ENCODE measurements at places on chromosomes 16 and 17.

- no peak for DNase-seq
Observed at GRCh38 chr17:39429600-39429999, 21.5 kb downstream of the MED1 start.

GRCh38 chr16:55711959-55712876 is 56.4 kb downstream of the SLC6A2 start:
- DNase-seq, result peak; percentile 59

GRCh38 chr16:4743226-4743878 is 9.0 kb downstream of the DNAAF8 start:
- no peak for DNase-seq

- DNase-seq, result no peak
Observed at GRCh38 chr16:24509536-24509935, 29.8 kb upstream of the RBBP6 start.

DNA sequence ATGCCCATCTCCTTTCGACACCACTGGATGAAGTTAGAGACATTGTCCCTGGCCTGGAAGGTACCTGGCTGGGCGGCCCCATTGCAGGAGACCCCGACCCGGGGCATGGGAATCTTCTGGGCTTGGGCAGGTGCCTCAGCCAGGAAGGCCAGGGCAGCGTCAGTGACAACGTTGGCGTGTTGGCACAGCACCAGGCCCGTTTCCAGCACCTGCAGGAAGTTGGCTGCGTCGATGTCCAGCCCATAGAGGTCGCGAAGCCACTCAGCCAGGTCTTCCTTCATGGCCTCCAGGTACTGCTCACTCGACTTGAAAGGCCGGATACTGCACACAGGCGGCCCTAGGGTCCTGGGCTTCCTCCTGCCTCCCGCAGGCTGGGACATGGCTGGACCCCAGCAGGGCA is 568 bp downstream of the GAS2L2 start:
- DNase-seq, result no peak

DNA sequence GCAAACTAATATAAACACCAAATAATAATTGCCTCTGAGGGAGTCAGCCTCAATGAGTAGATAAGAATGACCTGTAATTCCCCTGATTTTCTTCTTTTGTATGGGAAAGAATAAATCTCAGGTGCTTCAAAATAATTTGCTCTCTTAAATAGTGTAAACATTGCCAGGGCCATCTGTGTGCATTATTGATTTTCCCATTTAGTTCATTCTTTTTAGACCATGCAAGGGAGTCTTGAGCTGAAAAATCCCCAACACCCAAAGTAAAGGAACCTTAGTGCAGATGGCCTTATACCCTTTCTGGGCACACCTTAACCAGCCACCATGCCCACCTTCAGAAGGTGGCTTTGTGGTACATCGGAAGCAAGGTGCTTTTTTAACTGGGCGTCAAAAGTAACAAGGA is 267.2 kb downstream of the TMEM114 start:
- DNase-seq, result no peak

DNA sequence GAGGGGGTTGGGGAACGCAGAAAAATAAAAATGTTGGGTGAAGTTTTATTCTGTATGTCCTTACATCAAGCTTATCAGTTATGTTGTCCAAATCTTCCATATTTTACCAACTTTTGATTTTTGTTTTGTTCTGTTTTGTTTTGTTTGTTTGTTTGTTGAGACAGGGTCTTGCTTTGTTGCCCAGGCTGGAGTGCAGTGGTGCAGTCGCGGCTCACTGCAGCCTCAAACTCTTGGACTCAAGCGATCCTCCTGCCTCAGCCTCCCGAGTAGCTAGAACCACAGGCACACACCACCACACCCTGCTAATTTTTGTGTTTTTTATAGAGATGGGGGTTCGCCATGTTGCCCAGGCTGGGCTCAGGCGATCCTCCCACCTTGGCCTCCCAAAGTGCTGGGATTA is 20.8 kb downstream of the ZNRF1 start:
- DNase-seq, result no peak

- no peak for DNase-seq
Observed at GRCh38 chr16:87459027-87459426, 33.8 kb downstream of the ZCCHC14 start.

GRCh38 chr17:42530952-42531454 is 5.0 kb upstream of the NAGLU start:
- DNase-seq, result no peak

GRCh38 chr16:23640615-23640930 is 537 bp downstream of the PALB2 start:
- no peak for DNase-seq

DNA sequence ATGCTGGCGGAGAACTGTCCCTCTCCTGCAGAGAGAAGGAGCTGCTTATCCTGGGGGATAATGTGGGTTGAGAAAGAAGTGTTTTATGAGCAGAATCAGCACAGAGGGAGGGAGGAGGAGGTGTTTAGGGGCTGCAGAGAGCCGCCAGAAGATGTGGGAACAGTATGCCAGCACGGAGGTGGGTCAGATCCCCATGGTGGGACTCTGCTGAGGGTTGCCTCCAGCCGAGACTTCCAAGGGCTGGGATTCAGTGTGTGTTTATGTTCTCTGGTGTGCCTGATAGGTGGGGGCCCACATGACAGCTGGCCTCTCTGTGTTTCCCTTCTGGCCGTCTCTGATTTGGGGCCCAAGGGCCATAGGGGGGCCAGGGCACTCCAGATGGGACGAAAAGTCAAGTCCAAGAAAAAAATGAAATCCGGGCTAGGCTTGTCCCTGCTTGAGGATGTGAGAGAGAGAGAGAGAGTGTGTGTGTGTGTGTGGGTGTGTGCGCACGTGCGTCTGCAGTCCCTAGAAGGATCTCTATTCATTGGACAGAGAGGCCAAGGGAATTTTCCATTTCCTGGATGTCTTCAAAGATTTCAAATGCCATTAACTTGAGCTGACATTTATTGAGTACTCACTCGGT is 21.6 kb downstream of the PRKCB start:
- DNase-seq, result peak; percentile 89

DNA sequence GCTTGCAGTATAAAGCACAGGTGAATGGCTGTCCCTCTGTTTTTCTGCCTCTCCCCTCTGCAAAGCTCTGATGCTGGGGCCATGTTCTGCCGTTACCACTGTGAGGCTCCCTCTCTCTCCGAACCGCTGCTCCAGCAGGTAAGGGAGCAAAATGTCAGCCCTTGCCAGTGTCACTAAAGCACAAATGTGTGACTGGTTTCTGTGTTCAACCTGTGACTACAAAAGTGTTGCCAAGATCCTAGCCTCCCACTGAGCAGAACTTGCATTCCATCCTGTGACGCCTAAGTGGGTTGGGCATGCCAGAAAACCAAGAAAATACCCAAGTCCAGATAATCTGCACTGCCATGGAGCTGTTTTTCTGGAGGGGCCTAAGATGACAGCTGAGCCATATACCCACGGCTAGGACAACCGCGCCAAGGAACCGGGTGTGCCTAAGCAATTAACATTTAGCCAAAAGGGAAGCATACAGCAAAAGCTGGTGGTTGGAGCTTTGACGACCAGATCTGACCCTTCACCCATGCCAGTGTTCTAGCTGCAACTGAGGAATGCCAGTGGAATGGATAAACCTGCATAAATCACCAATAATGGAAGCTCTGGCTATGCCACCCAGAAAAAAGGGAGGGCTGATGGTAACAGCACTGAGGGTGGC is 35.0 kb downstream of the PSME3IP1 start:
- DNase-seq, result no peak

GRCh38 chr17:57255776-57256681 is at the start of gene MSI2:
TSS of gene MSI2 (plus strand) at chr17:57256523. CDS start at chr17:57256743, 220 bp downstream.
- DNase-seq, result peak; percentile 85

DNA sequence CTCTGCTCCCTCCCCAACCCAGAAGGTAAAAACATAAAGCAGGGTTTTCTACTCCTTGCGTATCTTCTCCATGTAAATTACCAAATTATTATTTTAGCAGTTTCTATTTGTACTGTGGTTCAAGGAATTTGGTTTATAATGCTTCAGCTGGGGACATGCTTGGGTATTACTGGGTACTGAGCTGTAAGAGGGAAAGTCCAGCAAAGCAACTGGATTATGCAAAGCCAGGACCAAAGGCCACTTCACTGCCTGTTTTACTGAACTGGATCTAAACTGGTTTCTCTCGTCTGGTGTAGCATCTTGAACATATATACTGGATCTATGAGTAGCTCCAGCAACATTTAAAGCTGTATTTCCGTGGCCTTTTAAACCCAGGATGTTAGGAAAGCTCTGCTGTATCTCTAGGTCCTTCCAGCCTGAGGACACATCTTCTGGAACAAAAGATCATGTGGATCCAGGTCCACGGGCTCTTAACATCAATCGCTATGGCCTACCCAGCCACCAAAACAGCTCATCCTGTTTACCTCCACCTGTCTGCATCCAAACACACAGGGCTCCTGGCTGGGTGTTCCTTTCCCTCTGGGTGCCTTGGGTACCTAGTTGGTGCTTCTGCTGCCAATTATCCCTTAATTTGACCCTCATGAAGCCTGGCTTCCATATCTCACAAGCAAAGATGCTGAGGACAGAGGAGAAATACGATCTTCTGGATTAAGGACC is 7.2 kb downstream of the PMP22 start:
- no peak for DNase-seq

GRCh38 chr16:30928390-30928789 is 5.0 kb downstream of the FBXL19 start:
- no peak for DNase-seq

- DNase-seq, result no peak
Observed at GRCh38 chr17:27906623-27907022, 13.5 kb upstream of the LYRM9 start.

DNA sequence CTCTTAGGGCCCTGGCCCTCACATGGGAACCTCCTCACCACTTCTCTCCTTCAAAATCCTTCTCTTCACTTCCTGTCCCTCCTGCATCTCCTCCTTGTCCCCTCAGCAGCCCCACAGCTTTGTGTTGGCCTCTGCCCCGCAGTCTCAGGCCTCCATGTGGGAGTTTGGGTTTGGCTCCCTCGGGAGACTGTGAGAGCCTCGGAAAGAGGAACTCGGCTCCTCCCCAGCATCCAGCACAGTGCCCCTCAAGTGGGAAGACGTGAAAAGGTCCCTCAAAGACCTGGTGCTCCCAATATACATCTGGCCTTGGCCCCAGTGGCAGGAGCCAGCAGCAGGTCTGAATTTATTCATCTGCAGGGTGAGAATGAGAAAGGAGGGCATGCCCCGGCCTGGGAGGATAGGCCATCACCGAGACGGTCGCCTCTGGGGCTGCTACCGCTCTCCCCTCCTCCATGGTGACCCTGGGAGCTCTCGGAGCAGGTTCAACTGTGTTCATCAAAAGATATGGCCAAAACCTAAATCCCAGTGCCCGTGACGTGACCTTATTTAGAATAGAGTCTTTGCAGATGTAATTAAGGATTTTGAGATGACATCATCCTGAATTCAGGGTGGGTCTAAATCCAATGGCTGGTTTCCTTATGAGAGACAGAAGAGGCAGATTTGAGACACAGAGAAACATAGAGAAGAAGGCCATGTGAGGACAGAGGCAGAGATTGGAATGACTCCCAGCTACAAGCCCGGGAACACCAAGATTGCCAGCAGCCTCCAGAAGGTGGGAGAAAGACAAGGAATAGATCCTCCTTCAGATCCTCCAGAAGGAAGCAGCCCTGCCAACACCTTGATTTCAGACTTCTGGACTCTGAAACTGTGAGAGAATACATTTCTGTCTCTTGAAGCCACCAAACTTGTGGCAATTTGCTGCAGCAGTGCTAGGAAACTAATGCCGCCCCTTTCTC is 135.1 kb downstream of the MRM1 start:
- no peak for DNase-seq

GRCh38 chr16:88826070-88826840 is 14.5 kb upstream of the APRT start:
- DNase-seq, result no peak

DNA sequence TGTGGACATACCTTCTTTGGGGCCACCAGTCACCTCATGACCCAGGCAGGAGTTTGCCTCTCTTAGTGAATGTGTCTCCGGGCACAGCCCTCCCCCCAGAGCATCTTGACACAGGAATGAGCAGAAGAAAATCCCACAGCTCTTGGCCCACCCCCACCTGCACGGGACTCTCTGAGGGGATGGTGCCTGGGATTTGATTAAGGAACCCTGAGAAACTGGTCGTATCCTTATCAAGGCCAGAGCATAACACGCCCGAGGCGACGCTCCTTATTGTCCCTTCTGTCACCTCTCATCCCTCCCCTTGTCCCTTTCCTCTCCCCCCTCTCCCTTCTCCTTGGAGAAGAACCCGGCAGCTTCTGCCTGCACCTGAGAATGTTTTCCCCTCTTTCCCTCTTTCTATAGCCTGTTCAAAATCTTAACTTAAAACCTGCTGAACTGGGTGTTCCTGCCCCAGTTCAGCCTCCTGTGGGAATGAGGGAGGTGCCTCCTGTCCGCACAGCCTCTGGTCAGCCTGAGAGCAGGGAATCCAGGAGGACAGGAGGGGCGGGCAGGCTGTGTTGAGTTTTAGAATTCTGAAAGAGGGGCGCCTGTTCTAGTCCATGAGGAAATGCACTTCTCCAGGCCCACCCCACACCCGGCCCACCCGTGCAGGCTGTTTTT is 140.7 kb upstream of the PLCG2 start:
- DNase-seq, result no peak

DNA sequence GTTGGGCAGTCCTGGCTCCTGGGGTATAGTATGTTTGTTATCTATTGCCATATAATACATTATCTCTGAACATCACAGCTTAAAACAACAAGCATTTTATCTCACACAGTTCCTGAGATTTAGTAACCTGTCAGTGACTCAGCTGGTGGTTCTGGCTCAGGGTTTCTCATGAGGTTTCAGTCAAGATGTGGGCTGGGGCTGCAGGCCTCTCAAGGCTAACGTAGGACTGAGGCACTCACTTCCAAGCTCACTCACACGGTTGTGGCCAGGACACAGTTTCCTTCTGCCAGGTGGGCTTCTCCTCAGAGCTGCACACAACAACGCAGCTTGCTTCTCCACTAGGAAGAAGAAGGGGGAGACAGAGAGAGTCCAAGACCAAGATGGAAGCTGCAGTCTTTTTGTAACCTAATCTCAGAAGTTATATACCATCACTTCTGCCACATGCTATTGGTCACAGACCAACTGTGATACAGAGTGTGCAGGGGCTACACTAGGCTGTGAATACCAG is 10.3 kb upstream of the MED13 start:
- no peak for DNase-seq

- peak; percentile 92 for DNase-seq
Observed at GRCh38 chr16:85206472-85207356, 94.4 kb upstream of the CIBAR2 start.

- no peak for DNase-seq
Observed at GRCh38 chr16:56372013-56372634, 53.2 kb downstream of the AMFR start.

GRCh38 chr17:77085926-77086432 is 54.8 kb upstream of the SEC14L1 start:
- DNase-seq, result no peak

DNA sequence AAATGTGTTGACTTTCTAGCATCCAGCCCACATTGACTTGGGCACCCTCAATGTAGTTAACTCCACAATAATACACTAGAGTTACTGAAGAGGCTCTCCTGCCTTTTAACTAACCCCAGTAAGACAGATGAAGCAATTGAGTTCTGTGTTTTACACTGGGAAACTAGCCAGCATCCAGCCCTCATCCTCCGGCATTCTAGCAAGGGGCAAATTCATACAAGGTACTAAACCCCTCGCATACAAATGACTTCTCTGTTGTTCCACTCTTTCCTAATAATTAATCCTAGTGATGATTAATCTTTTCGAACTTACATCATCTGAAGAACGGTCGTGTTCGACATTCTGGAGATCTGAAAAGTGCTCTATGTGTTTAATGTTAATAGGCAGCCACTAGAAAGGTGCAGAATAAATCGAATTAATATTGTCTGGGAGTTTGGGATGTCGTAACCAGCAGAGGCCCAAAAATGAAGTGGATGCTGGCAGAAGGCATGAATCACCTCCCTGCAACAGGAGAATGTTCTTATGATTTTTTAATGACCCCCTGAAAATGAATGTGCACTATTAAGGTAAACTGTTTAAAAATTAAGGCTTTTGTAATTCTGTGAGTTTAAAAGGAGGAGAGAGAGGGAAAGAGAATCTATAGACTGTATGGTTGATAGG is 249.4 kb downstream of the SNX29 start:
- DNase-seq, result no peak
